NCI-H2029 treated with DMSO at 0.1 percent for 48 hours (cell line): ENCODE measurements at places on chromosomes 6 and 20.

DNA sequence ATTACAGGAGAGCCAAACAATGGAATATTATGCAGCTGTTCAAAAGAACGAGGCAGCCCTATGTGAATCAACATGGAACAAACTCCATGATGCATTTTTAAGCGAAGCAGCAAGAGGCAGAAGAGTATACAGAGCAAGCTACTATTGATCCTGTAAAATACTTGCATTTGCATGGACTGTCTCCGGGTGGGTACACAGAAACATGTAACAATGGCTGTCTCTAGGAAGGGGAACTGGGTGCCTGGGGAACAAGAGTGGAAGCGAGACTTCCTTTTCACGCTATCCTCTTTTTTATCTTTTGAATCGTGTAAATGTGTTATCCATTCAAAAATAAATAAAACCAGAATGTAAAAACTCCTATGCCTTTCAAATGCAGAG, 93.3 kb upstream of the SIRPA start:
- no peak for DNase-seq

DNA sequence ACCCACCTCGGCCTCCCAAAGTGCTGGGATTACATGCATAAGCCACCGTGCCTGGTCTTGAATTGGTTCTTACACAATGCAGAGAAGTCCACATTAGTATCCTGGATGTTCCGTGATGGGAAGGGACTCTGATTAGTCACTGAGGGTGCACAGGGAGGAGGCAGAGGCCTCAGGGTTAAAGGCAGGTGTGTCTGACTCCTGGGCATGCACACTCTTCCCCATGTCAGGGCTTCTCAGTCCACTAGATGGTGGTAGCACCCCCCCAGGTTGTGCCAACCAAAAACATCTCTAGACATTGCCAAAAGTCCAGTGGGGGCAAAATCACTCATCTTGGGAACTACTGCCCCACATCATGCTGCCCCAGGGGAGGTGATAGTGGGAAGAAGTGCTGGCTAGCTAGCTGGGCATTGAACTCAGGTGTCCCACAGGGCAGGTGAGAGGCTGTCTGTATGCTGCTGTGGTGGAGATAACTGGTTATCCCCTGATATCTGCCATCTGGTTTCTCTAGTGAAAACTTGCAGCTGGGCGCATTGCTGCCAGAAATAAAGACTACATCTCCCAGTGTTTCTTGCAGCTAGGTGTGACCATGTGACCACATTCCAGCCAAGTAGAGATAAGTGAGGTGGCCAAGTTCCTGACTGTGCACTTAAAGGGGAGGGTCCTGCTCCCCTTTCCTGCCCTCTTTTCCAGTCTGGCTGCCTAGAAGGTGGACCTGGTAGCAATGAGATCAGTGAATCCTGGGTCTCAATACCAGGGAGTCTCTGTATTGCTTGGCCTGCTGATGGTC, 8.4 kb upstream of the NSFL1C start:
- DNase-seq: no peak

- DNase-seq: no peak
Measured at GRCh38 chr6:169763308-169763707, 11.9 kb downstream of the ERMARD start.

- DNase-seq: no peak
Measured at GRCh38 chr20:45937765-45938164, 3.3 kb downstream of the PCIF1 start.

DNA sequence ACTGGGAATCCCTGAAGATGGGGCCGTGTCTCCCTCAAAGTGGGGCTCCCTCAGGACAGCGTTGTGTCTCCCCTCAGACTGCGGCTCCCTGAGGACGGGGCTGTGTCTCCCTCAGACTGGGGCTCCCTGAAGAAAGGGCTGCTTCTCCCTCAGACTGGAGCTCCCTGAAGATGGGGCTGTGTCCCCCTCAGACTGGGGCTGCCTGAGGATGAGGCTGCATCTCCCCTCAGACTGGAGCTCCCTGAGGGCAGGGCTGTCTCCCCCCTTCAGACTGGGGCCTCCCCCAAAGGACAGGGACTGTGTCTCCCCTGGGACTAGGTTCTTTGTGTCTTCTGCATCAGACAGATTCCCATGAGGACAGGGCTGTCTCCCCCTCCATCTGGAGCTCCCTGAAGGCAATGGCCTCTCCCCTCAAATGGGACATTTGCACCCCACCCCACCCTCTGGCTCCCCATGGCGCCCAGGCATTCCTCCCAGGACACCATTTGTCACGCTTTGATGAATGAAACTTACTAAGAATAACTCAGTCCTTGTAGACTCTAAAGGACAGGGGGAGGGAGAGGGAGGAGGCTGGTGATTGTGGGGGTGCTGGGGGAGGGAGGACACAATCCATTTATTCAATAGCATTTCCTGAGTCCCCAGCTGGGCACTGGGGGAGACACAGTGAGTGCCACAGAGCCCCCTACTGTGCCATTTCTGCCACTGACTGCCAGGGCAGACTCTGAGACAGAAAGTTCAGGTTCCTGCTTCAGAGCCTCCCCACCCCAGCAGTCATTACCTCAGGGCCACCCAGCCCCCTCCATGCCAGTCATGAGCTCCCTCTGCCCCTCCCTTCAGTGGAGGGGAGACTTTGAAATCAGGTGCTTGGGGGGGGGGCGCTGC, 122.4 kb downstream of the MRPL14 start:
- DNase-seq: no peak

DNA sequence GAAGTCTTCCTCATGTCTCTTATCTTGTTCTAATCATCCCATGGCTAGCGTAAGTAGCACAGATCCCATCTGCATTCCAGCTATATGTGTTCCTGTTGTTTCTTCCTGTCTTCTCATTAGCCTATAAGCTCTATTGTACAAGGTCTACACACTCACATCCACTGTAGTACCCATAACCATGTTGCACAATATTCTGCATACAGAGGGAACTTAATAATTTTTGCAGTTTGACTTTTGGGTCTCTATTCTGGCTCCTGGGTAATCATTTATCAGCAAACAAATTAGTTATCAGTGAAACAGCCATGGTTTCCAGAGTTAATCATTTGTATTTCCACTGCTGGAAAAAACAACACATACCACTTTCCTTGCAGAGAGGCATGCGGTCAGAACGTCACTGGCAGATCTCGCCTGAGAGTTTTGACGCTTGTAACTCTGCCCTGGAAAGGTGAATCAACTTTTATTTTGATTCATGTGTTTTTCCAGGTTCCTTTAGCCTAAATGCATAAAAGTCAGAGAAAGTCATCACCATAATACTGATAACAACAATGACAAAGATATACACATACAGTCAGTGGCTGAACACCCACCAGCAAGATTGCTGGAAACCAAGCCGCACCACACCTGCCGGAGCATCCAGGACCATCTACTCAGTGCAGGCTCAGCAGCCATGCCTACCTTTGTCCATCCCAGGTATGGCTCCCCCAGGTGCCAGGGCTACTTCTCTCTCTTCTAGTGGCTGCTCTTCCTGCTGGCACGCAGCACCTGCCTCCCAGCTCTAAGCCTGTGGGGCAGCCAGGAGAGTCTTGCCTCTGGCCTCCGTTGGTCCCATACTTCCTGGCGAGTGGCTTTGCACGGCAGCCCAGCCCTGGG, 158.2 kb downstream of the QRSL1 start:
- DNase-seq: no peak

- no peak for DNase-seq
Measured at GRCh38 chr20:57630061-57630460, 9.8 kb upstream of the ZBP1 start.

DNA sequence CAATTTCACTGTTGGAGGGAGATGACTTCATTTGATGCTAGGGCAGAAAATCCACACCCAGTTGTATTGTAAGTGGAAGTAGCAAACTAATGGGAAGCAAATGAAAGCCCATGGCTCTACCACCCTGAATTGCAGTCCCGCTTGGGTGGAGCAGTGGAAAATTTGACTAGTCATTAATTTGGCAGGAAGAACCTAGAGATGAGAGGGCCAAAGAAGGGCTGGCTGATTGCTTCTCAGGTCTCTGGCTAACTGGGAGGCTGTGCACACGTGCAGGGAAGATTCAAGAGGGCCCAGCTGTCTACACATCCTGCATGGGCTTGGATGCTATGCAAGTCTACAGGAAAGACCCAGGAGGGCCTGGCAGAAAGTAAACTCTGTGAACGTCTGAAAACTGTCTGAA, 466.2 kb downstream of the TFAP2A start:
- DNase-seq: no peak

DNA sequence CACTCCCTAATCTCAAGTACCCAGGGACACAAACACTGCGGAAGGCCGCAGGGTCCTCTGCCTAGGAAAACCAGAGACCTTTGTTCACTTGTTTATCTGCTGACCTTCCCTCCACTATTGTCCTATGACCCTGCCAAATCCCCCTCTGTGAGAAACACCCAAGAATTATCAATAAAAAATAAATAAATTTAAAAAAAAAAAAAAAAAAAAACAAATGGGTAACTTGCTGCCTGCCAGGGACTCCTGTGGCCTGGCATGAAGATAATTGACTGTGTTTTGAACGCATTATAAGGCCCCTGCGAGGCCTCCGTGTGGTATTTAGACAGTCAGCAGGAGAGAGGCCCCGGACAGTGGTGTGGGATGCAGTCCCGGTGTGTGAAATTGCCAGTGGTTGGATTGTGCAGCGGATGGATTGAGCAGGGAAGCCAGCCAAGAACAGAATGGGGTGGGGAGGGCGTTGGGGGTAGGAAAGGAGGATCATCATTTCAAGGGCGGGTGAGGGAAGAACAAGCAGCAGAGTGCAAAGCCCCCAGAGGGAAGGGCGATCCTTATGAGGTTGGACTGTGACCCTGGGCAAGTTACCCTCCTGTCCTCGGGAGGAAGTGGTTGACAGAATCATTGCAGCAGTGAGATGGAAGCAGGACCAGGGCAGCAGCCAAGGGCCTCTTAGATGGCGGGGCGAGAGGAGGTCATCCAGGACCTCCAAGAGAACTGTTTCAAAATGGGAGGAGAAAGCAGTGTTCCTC, 43.3 kb downstream of the PPARD start:
- DNase-seq: no peak

DNA sequence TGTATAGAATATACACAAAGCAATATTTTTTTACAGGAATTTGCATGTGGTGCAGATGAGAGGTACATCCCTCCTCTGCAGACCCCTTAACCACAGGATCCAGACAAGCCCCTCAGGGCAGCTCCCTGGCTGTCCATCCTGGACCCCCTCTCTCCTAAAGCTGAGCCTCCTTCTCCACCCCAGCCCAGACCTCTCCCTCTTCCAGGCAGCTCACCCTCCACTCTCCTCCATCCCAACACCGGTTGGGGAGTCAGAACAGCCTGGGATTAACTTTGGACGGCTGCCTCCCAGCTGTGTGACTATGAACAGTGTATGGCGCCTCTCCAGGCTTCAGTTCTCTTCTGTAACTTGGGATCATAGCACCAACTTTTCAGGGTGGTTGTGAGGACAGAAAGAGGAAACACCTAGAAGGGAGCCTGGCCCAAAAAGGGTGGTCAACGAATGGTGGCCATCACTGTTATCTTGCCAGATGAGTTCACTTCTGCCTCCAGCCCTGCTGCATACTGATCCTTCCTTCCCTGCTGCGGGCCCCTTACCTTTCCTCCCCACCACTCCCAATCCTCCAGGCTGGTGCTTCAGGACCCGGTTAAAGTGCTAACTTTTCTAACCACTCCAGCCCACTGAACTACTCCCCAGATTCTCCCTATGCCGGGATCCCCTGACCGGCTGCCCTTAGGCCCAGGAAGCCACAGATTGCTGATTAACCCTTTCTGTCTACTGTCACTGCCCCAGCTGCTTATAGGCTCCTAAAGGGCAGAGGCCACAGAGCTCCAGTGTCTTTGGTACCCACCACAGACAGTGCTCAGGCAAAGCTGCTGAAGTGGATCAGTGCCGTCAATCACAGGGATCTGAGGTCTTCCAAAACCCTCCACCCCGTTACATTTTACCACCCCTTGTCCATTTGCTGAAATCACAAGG, 55.9 kb downstream of the GPR6 start:
- DNase-seq: no peak
